SJSA1 (cell line): ENCODE measurements at places on chromosomes 4 and X. TPM values are rescaled to one million over a fixed set of nuclear protein-coding genes. Genes with fewer than 3 reads are reported as not detected.
A peak's percentile ranks its signal among the peaks of the same experiment; 100 is the strongest.

GRCh38 chr4:1053080-1053661 is 41.7 kb downstream of the FGFRL1 start:
- H3K27me3 ChIP-seq = 0 out of 2 replicates have a peak, but pooled peaks cover 3% of the 10 kb centered on the region
- no peaks in the 10 kb centered on the region for H3K36me3 ChIP-seq
- H3K4me1 ChIP-seq = no peaks in the 10 kb centered on the region

GRCh38 chrX:100593126-100593525 is 8.4 kb downstream of the TNMD start:
- H3K36me3 ChIP-seq = no peaks in the 10 kb centered on the region
- DNase-seq = no peak
- H3K4me3 ChIP-seq = no peak overlapping the region
- H3K27ac ChIP-seq = no peak overlapping the region
- no peaks in the 10 kb centered on the region for H3K27me3 ChIP-seq
- no peaks in the 10 kb centered on the region for H3K4me1 ChIP-seq

DNA sequence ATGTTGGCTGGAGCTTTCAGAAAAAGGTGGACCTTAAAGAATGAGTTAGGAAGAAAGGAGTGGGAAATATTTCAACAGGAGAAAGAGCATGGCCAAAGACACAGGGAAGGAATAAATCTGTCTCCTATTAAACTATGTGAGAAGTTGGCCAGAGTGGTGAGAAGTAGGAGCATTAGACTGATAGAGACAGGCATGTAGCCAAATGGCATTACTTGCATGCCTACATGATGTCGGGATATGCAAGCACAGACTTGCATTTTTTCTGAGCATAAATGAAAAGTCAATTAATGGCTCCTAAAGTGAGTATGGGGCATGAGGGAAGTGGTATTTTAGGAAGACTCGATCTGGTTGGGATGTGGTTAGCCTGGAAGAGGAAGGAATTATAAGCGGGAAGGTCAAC is 279.6 kb upstream of the PITX2 start:
- H3K4me3 ChIP-seq = no peak overlapping the region
- DNase-seq = no peak
- no peaks in the 10 kb centered on the region for H3K36me3 ChIP-seq
- no peaks in the 10 kb centered on the region for H3K27me3 ChIP-seq

GRCh38 chr4:67393699-67394281 is 151.5 kb downstream of the CENPC start:
- 0 out of 2 replicates have a peak, but pooled peaks cover 3% of the 10 kb centered on the region for H3K27me3 ChIP-seq
- peak; percentile 8 for DNase-seq
- H3K36me3 ChIP-seq = no peaks in the 10 kb centered on the region

SHROOM2 gene
- total RNA-seq = 0.58 and 4.3 TPM in 2 replicates

EDA gene
- total RNA-seq = not detected in 2 replicates

- no peaks in the 10 kb centered on the region for H3K27me3 ChIP-seq
- no peaks in the 10 kb centered on the region for H3K36me3 ChIP-seq
- DNase-seq = no peak
- H3K4me1 ChIP-seq = no peaks in the 10 kb centered on the region
- no peak overlapping the region for H3K27ac ChIP-seq
Measured at GRCh38 chr4:117515921-117516320, 430.5 kb upstream of the TRAM1L1 start.

HMX1 gene
- 0.63 TPM in 1 of 2 replicates, not detected in the other for total RNA-seq

HSPA4L gene
- 3.7 and 5.7 TPM in 2 replicates for total RNA-seq

YY2 gene
- total RNA-seq = 0.53 and 1.7 TPM in 2 replicates

RBMX2 gene
- 17.1 and 25.1 TPM in 2 replicates for total RNA-seq

TRIM61 gene
- not detected in 2 replicates for total RNA-seq

DNA sequence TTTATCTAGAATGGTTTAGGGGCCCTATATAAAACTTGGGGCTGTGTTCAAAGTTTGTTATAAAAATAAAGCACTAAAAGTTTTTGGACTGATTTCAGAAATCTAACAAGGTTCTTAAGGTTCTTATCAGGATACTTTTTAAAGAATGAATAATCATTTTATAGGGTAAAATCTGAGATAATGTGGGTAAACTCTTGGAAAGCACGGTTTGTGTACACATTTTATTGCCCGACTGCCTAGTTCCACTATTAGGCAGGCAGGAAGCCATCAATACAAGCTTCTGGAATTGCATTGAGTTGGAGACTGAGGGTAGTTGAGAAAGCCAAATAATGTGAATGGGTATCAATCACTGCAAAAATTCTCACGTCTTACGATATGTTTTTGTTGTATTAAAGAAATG is 331.0 kb upstream of the PITX2 start:
- no peaks in the 10 kb centered on the region for H3K36me3 ChIP-seq
- H3K27ac ChIP-seq = no peak overlapping the region
- no peak overlapping the region for H3K4me3 ChIP-seq

XAGE1B gene
- total RNA-seq = not detected in 2 replicates

JCHAIN gene
- not detected in 2 replicates for total RNA-seq

DNA sequence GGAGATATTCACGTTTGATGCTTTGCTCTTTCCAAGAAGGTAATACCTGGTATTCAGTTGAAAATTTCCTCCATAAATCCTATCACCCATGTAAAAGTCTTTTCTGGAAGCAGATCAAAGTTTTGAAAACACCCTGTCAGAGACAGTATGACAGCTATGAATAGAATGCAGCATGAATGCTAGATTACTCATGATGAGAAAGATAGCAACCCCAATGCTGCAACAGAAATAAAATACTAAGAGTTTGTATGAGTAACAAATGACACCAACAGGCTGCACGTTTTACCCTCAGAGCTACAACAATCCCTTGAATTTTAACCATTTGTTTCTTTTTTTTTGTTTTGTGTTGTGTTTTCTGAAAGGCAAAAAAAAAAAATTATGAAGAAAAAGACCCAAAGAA is 108.6 kb downstream of the ARHGAP6 start:
- peaks cover 23% of the 10 kb centered on the region for H3K4me1 ChIP-seq
- no peaks in the 10 kb centered on the region for H3K27me3 ChIP-seq
- no peaks in the 10 kb centered on the region for H3K36me3 ChIP-seq
- H3K4me3 ChIP-seq = no peak overlapping the region
- DNase-seq = no peak
- peak overlapping the region; percentile 85 for H3K27ac ChIP-seq

GRCh38 chr4:10732235-10732913 is 47.8 kb upstream of the CLNK start:
- H3K36me3 ChIP-seq = no peaks in the 10 kb centered on the region
- H3K4me1 ChIP-seq = no peaks in the 10 kb centered on the region
- no peaks in the 10 kb centered on the region for H3K27me3 ChIP-seq

GRCh38 chrX:2176733-2177132 is 324.0 kb downstream of the DHRSX start:
- no peak overlapping the region for H3K27ac ChIP-seq
- DNase-seq = no peak
- H3K27me3 ChIP-seq = no peaks in the 10 kb centered on the region
- no peaks in the 10 kb centered on the region for H3K36me3 ChIP-seq
- H3K4me1 ChIP-seq = no peaks in the 10 kb centered on the region

- no peak overlapping the region for H3K27ac ChIP-seq
- H3K27me3 ChIP-seq = peaks cover 7% of the 10 kb centered on the region; the same call in 1 of the 2 replicates
- H3K4me3 ChIP-seq = no peak overlapping the region
- H3K4me1 ChIP-seq = peaks cover 22% of the 10 kb centered on the region
Measured at GRCh38 chr4:52864793-52865192, 2.7 kb downstream of the RASL11B start.

DNA sequence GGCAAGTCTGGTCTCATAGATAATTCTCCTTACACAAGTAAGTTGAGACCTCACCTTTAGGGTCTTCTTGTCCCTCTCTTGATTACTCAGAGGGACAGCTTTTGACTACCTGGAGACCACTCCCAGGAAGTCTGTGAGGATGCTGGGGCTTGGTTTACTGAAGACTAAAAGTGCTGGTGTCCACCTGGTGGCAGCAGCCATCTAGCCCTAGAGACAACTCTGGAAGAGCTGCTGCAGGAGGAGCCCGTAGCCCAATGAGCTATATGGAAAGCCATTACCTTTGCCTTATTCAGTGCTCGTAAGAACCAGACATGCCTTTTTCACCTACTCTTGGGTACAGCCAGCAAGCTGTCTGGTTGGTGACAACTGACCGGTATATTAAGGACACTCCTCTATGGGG is 7.3 kb downstream of the FGFBP2 start:
- no peak for DNase-seq
- no peaks in the 10 kb centered on the region for H3K27me3 ChIP-seq
- H3K36me3 ChIP-seq = no peaks in the 10 kb centered on the region

DNA sequence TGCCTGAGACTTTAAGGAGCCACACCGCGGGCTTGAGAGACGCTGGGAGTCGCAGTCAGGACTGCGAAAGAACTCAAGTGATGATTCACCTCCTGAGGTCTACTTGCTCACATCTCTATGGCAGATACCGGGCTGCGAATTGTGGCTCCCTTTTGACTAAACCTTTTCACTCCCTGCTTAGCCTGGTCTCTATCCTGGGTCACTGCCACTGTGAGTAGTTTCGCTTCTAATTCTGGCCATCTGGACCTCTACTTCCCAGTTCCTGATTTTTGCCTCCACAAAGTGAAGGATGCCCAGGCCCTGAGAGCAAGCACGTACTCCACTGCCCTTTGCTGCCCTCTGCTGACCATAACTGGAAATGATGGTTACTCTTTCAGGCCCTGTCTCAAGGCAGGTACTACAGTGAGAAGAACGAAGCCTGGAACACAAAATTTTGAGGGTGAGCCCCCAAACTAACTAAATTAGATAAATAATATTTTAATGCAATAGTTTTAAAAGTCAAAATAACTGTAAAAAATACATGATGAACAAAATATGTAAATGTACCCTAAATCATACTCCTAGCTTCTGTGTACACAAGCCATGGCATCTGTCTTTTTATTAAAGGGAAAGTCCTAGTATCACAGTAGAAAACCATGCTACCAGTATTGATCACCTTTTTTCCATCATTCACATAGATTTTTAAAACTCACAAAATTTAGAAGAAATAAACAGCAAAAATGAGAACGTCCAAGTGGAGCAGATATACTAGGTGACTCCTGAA is 16.7 kb downstream of the MAD2L1 start:
- H3K4me1 ChIP-seq = peaks cover 9% of the 10 kb centered on the region
- H3K27ac ChIP-seq = peak overlapping the region; percentile 48
- peak; percentile 82 for DNase-seq
- 0 out of 2 replicates have a peak, but pooled peaks cover 4% of the 10 kb centered on the region for H3K36me3 ChIP-seq
- no peaks in the 10 kb centered on the region for H3K27me3 ChIP-seq

CXCL6 gene
- not detected in 2 replicates for total RNA-seq

- DNase-seq = no peak
- no peaks in the 10 kb centered on the region for H3K4me1 ChIP-seq
- H3K27ac ChIP-seq = no peak overlapping the region
- H3K4me3 ChIP-seq = no peak overlapping the region
Measured at GRCh38 chrX:44989995-44990770, 117.2 kb downstream of the KDM6A start.

DNA sequence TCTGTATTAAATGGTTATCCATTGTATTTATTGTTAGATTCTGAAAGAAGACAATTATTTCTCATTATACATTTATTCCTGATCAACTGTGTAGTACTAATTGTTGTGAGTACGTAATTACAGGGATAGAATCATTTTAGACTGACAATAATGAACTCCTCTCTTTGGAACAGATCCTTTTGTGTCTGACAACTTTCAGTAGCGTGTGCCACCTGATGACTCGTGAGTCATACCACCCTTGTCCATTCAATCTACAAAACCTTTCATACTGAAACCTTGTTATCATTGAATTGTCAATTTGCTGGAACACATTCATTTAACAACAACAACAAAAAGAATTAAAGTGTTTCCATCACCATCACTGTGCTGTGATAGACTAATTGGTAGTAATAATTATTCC is 602.7 kb upstream of the PCDH7 start:
- H3K4me1 ChIP-seq = no peaks in the 10 kb centered on the region
- no peak overlapping the region for H3K4me3 ChIP-seq
- DNase-seq = no peak
- no peak overlapping the region for H3K27ac ChIP-seq
- H3K36me3 ChIP-seq = no peaks in the 10 kb centered on the region
